ENCODE measurements at places on chromosomes 7 and 10.

- no peak for DNase-seq
Measured at GRCh38 chr7:140081774-140082425, 19.1 kb upstream of the PARP12 start.

DNA sequence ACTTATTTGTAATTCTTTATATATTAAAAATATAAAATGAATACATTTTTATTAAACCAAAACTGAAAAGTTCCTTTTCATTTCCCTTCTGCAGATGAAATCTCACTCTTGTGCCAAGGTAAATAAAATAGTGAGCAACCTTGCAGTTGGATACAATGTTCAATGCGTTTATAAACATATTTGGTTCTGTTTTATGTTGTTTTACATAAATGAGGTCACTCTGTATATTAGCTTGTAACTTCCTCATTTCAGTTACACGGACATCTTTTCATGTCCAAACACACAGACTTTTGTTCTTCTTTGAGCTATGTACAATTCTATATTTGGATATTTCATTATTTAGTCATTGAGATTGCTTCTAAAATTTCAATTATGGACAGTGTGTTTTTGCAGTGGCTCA, 107.7 kb downstream of the BBS9 start:
- DNase-seq: no peak

- no peak for DNase-seq
Measured at GRCh38 chr7:77698042-77698625, 1.9 kb downstream of the RSBN1L start.

DNA sequence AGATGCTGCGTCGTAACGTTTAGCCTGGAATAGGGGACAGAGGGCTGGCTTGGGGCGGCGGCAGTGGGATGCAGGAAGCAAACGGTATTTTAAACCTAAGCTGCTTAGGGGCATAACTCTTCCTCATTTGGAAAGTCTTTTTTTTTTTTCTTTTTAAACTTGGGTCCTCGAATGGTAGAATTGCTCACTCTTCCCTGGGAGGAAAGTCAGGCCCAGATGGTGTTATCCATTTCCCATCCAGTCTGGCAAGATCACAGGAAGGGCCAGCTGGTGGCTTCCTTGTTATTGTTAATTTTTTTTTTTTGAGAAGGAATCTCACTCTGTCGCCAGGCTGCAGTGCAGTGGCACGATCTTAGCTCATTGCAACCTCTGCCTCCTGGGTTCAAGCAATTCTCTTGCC, 56.6 kb downstream of the TMEM209 start:
- DNase-seq: no peak

DNA sequence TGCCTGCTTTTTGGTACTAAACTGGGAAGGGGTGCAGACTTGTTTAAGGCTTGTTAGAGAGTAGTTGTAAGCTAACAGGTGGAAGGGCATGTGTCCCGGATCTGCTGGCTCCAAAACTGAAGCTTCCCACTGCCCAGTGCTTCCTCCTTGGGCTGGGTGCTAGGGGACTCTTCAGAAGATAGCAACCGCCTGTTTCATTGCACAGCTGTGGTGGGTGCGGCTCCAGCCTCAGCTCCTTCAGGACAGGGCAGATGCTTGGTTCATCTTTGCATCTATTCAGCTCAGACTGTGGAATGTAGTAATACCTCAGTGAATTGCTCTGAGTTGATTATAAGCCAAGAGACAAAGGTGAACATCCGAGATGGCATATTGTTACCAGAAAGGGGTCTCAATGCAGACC, 527.1 kb downstream of the TYW1 start:
- no peak for DNase-seq

DNA sequence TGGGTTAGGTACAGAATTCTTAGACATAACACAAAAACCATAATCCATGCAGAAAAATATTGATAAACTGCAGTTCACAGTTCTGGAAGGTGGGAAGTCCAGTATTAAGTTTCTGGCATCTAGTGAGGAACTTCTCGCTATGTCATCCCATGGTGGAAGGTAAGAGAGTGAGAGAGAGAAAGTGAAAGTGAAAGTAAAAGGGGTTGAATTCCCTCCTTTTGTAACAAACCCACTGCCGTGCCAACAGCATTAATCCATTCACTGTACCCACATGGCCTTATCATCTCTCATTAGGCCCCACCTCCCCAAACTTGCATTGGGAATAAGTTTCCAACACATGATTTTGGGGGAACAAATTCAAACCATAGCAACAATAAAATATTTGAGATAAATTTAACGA, 17.1 kb downstream of the ZNF485 start:
- DNase-seq: no peak

GRCh38 chr10:1149793-1150637, 93.8 kb downstream of the WDR37 start:
- DNase-seq: no peak

GRCh38 chr7:149161241-149161848, 14.1 kb downstream of the ZNF398 start:
- DNase-seq: no peak

DNA sequence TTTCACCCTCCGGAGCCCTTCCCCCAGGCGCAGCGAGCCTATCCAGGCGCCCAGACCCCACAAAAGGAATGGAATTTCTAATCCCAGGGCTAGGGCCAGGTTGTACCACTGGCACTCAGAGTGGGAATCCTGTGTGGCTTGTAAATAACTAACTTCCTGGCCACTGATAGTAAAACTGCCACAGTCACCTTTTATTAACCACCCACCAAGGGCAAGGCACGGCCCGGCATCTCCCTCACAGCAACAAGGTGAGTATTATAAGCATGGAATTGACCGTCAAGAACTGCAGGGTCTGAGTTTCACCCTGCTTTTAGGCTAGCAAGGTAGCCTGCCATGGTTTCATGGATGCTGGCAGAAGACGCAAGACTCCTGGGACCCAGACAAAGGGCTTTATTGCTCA, 51.1 kb downstream of the SPOCK2 start:
- DNase-seq: no peak

DNA sequence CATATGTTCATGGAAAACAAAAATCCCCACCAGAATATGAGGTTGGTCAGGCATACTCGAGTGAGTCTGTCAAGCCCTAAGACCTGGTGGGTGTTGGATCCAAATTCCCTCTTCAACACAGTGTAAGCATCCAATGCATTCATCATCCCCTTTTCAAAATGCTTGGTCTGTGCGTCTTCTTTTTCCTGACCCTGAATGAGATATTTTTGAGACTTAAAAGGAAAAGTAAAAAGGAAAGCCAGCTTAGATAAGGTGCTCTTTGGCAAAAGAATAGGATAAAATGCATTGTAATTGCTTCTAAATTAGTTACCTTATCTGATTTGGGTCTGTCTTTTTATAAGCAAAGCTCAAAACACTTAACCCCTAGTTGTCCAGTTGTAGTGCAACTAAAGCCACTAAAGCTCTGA, 331.5 kb downstream of the PTEN start:
- no peak for DNase-seq
